Fibroblast of skin of right quadriceps (primary cell): ENCODE measurements at places on chromosomes 3 and 15.
A peak's percentile ranks its signal among the peaks of the same experiment; 100 is the strongest.

- no peak for DNase-seq
Observed at GRCh38 chr15:75153565-75154276, 48.0 kb upstream of the C15orf39 start.

DNA sequence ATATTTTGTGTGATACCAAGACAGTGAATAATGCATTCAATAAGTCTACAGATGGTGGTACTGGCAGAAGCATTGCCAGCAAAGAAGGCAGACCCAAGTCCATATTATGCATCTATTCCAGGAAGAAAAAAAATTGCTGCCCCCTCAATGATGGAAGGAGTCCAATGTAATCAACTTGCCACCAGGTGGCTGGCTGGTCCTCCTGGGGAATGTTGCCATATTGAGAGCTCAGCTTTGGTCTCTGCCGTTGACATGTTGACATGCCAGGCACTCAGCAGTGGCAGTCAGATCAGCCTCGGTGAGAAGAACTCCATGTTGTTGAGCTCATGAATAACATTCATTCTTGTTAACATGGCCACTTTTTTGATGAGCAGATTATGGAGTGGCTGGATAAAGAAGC lies 298.5 kb downstream of the IGSF11 start:
- DNase-seq: no peak

- DNase-seq: no peak
Observed at GRCh38 chr3:40170395-40170794, 139.1 kb upstream of the EIF1B start.

- no peak for DNase-seq
Observed at GRCh38 chr3:42750834-42751233, 22.2 kb downstream of the CCDC13 start.

GRCh38 chr15:74315626-74316025 lies 51.8 kb downstream of the CYP11A1 start:
- DNase-seq: no peak

DNA sequence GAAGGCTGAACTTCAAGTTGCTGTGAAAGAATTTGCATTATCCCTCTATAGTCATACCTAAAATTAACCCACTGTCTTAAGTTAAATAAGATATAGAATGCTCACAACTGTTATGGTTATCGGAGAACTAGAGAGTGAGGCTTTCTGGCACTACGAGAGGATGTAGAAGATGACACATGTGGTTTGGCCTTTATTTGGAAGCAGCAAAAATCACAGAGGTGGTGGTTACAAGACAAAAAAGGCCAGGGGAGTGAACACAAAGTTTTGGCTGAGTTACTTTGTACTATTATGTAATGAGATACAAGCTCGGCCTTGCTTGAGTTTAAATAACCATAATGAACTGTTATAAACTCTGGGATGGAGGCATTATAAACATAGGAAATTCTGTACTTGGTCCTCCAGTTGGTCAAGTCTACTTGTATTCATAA lies 78.3 kb upstream of the ICE2 start:
- DNase-seq: no peak

DNA sequence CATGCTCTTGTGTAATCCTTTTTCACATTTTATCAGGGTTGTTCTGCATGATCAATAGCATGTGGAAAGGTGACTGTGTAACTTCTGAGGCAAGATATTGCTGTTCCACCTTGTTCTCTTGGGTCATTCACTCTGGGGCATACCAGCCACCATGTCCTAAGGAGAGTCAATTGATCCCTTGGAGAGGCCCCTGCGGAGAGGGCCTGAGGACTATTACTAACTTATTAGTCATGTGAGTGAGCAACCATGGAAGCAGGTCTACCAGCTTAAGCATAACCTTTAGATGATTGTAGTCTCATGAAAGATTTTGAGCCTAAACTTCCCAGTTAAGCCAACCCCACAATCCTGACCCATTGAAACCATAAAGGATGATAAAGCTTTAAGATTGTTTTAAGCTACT lies 22.0 kb upstream of the COL6A5 start:
- DNase-seq: no peak

GRCh38 chr3:145939431-145939830 lies 221.6 kb downstream of the PLOD2 start:
- no peak for DNase-seq

- DNase-seq: no peak
Observed at GRCh38 chr3:85342915-85343314, 384.1 kb downstream of the CADM2 start.

GRCh38 chr3:141482245-141482922 lies 4.4 kb upstream of the RASA2 start:
- peak; percentile 75 for DNase-seq

DNA sequence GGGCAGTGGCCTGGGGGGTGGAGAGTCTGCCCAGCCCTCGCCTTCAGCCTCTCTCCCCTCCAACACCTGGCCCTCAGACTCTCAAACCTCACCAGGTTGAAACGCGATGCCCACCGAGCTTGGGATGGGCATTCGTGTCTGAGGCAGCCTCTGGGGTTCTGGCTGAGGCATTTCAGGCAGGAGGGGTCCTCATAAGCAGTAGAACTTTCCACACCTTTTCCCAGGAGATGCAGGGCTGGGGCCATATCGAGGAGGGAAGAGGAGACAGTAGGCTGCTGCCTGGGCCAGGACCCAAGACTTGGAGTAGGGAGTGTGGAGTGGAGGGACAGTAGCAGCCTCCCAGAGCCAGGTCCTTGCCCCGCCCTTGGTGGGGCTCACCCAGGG lies 24.6 kb downstream of the ACAA1 start:
- DNase-seq: no peak

- no peak for DNase-seq
Observed at GRCh38 chr3:66280304-66280703, 59.5 kb downstream of the SLC25A26 start.

DNA sequence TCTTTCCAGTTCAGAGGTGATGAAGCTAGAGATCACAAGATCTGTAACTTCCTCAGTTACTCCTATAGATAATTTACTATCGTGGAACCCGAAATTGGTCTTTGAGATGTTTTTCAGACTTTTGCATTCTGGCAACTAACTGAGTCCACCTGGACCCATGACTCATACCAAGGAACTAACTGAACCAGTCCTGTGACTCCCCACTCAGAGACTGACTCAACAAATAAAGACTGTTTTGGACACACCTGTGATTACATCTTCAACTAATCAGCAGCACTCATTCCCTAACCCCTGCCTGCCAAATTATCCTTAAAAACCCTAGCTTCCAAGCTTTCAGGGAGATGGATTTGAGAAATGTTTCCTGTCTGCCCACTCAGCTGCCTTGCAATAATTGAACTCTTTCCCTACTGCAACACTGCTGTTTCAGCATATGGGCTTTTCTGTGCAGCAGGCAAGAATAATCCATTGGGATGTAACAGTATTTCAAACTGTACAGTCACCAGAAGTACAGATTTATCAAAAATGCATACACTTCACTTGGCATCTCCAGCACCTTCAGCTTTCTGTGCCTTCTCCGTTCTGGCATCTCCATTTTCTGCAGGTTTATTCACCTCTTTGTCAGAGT lies 57.7 kb downstream of the GATM start:
- DNase-seq: no peak

DNA sequence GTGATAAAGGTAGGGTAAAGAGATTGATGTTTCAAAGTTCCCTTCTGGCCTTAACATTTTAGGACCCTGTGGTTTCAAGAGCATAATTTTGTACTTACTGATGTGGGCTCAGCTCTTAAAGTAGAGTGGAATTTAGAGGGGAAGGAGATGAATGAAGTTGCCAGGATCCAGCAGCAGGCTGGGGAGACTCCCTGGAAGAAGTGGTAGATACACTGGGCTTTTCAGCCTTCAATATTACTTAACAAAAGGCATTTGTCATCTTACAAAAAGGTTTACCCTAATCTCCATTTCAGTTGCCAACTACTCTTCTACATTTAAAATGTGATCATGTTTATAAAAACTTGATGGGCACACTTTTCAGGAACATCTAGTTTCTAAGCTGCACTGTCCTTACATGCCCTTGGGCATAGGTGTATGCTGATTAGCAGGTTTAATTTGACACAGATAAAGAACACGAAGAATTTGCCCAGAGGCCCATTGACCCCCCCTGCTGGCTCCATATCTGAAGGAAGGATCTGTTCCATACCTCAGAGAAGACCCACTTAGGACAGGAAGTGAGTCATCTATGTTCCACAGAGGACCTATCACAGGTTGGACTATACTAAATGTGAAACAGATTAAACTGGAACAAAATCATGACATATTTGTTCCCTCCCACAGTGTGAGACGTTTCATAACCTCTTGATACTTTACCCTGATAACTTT lies 93.0 kb upstream of the LPP start:
- peak; percentile 77 for DNase-seq

- no peak for DNase-seq
Observed at GRCh38 chr15:78767331-78767951, 43.8 kb downstream of the ADAMTS7 start.

- DNase-seq: no peak
Observed at GRCh38 chr3:100629421-100630127, 20.2 kb downstream of the ADGRG7 start.

DNA sequence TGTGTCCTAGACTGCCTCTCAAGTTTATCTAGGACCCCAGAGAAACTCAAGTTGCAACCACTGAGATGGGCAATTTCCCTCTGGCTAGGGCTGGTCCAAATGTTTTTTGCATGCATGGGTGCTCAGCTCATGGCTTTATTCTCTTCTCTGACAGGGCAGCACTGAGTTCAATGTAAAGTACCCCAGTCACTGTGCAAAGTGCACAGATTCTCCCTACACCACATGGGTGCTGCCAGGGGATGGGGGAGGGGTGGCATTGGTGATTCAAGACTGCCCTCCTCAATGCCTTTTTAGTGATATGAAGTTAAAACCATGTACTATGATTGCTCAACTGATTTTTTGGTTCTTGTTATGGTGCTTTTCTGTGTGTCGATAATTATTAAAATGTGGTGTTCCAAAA lies 14.8 kb upstream of the RAD51 start:
- DNase-seq: no peak

- no peak for DNase-seq
Observed at GRCh38 chr3:171283183-171283847, 176.9 kb downstream of the TNIK start.

- no peak for DNase-seq
Observed at GRCh38 chr3:169138849-169139420, 524.6 kb downstream of the MECOM start.

DNA sequence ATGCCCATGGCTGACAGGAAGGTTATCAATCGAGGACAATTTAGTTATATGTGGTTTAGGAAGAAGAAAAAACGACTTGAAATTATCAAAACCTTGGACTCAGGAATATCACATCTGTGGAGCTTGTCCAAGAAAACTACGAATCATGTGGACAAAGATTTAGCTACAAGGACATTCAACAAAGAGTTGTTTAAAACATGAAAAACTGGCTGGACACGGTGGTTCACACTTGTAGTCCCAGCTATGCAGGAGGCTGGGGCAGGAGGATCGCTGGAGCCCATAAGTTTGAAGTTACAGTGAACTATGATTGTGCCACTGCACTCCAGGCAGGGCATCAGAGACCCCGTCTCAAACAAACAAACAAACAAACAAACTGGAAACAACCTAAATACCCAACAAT lies 142.4 kb downstream of the MAGI1 start:
- DNase-seq: no peak

GRCh38 chr3:164459521-164460151 lies 618.7 kb downstream of the SI start:
- DNase-seq: no peak

DNA sequence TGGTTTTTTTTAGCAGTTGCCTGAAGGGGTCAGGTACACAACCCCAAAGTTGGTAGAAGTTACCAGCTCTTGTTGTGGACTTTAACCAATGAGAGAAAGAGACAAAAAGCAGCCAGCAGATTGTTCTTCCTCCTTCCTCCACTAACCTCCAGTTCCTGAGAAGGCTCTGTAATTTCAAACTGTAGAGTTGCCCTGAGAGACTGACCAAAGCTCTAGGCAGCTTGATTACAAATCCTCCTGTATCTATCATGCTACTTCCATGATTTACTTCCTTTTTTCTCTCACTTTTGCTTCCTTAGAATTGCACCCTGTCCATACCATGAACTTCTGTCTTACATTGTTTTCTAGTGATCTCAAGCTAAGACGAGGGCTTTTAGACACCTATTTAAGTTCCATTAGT lies 29.2 kb downstream of the NSUN3 start:
- DNase-seq: no peak

DNA sequence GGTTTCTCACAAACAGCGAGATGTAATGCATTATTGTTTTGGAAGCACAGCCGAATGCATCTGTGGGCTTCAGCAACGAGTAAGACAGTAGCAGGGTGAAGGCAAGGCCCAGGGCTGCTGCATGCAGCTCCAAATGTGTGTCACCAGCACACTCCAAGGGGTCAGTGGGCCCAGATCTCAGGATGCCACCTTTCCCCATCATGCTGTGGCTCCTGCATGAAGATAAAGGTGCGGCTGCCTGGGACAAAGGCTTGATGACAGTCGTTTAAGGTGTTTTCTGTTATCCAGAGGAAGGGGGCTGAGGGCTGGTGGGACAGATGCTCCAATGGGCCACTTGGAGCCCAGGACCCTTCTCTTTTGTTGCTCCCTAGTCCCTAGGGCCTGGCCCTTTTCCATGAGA lies 13.2 kb downstream of the C3orf22 start:
- DNase-seq: no peak

DNA sequence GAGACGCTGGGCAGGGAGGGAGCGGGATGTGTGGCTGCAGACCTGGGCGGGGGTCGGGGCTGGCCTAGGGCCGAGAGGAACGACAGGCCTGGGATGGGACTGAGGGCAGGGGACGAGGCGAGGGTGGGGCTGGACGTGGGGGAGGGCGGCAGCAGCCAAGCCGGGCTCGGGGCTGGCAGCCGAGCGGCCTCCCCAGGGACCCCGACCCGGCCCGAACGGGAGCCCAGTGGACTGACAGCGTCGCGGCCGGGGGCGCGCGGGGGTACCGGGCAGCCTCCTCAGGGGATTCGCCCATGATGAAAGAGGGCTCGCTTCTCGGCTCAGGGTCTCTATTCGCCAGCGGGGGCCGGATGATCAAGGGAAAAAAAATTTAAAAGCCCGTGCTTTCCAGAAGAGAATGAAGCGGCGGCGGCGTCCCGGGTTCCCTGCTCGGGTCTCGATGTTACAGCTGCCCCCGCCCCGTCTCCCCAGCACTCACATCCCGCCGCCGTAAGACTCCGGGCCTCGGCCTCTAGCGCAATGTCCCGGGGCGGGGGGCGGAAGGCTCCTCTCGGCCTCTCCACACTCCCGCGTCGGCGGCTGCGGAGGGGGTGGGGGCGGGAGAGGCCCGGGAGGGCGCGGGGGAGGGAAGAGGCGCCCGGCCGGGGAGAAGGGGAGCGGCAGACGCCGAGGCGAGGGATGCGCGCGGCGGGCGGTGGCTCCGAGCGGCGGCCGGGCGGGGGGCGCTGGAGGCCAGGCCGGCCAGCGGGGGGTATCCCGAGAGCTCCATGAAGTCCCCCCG lies 4.3 kb downstream of the PTH1R start:
- peak; percentile 45 for DNase-seq

- DNase-seq: no peak
Observed at GRCh38 chr3:43608751-43609150, 13.1 kb downstream of the ANO10 start.

GRCh38 chr15:36365963-36366362 lies 213.5 kb upstream of the CDIN1 start:
- DNase-seq: no peak

- peak; percentile 57 for DNase-seq
Observed at GRCh38 chr15:68638953-68639515, 60.2 kb downstream of the CORO2B start.
